ENCODE measurements at places on chromosomes 7 and 10. TPM values are rescaled to one million over a fixed set of nuclear protein-coding genes. Genes with fewer than 3 reads are reported as not detected.

Gene ZNF273
- total RNA-seq: 2.6 TPM

Gene KIF20B
- total RNA-seq: 8.0 TPM

Gene LRMDA
- 0.26 TPM for total RNA-seq

Gene PRLHR
- not detected for total RNA-seq

Gene CTTNBP2
- 7.6 TPM for total RNA-seq

Gene RPEL1
- 0.13 TPM for total RNA-seq

Gene RBP3
- total RNA-seq: not detected

Data from epithelial cell of alveolus of lung (primary cell).